ENCODE measurements at places on chromosomes 1 and 21.

DNA sequence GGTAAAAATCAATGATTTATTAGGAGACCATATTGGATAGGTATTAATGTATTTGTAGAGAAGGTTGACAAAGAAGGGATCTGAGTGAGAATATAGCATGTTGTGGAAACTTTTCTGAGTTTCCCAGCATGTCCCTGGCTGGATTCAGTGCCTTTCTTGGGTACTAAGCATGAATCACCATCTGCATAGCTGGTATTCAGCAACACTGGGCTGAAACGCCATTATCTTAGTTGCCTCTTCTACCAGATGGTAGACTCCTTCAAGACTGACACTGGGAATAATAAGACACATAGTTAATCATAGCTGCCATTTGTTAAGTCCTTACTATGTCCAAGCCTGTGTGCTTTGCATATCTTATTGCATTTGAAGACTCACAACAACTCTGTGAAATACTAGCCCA, 45.5 kb downstream of the ATP5PF start:
- DNase-seq: no peak

GRCh38 chr1:93140106-93140505, 40.1 kb downstream of the TMED5 start:
- DNase-seq: no peak

GRCh38 chr1:246152986-246153431, 354.1 kb downstream of the SMYD3 start:
- peak; percentile 4 for DNase-seq

DNA sequence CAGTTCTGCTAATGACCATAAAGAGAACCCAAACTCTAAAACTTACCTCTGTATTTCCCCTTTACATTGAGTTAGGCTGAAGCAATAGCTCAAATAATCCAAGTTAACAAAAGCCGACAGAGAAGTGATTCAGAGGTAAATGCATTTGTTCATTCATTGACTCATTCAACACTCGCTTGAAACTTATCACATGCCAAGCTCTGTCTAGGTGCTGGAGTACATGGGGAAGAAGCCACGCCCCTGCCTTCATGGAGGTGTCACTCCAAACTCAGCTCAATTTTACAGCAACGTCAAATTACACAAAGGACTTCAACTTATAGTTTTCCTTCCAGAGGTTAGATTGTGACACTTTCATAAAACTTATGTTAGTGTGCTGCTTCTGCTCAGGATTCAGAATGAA, 45.8 kb downstream of the SLC25A24 start:
- DNase-seq: no peak

- DNase-seq: peak; percentile 16
Observed at GRCh38 chr1:37473431-37474045, 842 bp upstream of the ZC3H12A start.
